ENCODE measurements at places on chromosomes 13 and 19.

- no peak for DNase-seq
Observed at GRCh38 chr13:110017379-110017778, 231.0 kb upstream of the IRS2 start.

- peak; percentile 41 for DNase-seq
Observed at GRCh38 chr19:6963937-6964336, 57.3 kb downstream of the MBD3L2B start.

- DNase-seq = no peak
Observed at GRCh38 chr19:4597278-4597974, 37.9 kb upstream of the SEMA6B start.

GRCh38 chr19:52331757-52332156 lies 4.3 kb upstream of the ZNF610 start:
- no peak for DNase-seq

- no peak for DNase-seq
Observed at GRCh38 chr19:18377026-18377425, 8.9 kb upstream of the GDF15 start.

DNA sequence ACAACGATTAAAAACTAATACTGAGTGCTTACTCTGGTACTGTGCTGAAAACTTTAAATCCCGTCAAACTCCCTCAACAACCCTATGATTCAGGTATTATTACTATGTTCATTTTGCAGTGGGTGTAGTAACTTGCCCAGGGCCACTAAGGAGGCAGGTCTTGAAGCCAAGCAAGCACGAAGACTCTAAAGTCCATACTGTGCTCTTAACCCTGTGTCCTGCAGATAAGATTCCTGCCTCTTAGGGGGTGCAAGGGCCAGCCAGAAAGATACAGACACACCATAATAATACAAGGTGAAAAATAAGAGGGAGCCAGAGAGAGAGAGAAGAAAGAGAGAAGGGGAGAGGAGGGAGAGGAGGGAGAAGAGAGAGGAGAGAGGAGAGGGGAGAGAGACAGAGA lies 95.5 kb downstream of the CDADC1 start:
- DNase-seq = no peak

DNA sequence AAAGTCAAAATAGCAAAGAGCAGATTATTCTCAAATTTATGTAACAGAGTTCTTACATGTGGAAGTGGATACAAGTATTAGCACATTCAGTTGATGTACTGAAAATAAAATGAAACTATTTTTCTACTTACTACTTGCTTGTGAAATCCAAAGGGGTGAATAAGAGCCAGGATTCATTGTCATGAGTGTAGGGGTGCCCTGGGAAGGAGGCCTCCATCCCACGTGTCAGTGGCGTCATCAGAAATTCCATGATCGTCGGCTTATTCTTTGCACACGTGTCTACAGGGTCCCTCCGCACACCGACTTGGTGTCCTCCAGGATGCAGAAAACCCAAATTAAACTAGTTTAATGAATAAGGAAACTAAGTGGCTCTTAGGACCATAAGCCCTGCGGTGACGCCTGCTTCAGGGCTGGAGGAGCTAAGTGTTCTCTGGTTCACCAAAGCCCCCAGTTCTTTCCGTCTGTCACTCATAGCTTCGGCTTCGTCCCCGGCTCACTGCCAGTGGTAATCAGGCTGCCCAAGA lies 55.5 kb downstream of the IRS2 start:
- DNase-seq = no peak

GRCh38 chr19:13085666-13086065 lies 17.0 kb downstream of the LYL1 start:
- DNase-seq = no peak

DNA sequence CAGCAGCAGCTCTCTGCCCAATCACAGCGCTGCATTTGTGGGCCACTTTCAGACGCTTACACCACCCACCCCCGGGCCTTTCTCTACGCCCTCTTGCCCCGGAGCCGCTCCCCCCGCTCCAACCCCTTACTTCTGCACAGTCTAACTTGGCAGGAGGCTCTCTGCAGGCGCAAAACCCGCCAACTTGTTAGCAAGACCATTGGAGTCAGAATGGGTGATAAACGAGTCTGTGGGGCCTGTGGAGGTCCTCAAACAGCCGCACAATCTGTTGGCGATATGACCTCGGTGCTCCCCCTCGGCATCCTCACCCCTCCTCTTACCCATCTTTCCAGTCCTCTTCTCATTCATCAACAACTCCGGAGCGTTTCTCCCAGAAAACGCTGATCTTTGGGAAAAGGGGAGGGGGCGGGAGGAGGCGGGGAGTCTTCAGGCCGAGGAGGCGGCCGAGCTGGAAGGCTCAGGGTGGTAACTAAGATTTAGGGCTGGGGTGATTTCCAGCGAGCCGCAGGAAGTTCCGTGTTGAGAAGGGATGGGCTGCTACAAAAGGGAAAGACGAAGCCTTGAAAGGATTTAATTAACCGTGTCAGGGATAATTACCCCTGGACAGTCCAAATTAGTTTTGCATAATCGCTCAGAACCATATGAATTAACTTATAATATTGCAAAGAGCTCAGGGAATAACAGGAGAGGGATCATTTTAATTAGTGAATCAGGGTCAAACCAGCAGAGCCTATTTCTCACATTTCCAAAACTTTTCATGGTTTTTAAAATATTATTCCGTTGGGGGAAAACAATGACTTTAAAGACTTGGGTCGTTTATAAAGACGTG lies 4.1 kb downstream of the SOX21 start:
- no peak for DNase-seq

DNA sequence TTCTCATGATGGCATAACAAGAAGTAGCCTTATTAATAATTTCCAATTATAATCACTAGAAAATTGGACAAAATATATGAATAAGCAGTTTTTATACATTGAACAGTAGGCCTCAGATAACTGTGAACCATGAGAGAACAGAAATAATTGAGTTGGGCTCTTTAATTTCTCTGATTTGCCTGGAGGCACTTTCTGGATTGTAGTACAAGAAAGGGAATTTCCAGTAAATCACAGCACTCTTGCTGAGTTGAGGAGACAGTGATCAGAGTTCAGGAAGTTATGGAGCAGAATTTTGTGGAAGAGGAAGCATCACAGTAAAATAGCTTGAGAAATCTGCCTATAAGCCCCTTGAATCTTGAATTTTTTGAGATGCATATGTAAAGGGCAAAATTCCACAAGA lies 216.2 kb downstream of the MAB21L1 start:
- DNase-seq = no peak

GRCh38 chr13:93222976-93223375 lies 3.6 kb upstream of the GPC6 start:
- DNase-seq = no peak

GRCh38 chr13:35839806-35840205 lies 291.4 kb downstream of the DCLK1 start:
- DNase-seq = no peak

Data from activated CD8-positive, alpha-beta memory T cell treated with anti-CD3 and anti-CD28 coated beads, Interleukin-2, amount 50 U/mL, for 4 hours (primary cell).